ENCODE measurements at places on chromosomes 6 and 20.

- DNase-seq: no peak
Observed at GRCh38 chr20:24761220-24762065, 187.6 kb upstream of the CST7 start.

- DNase-seq: no peak
Observed at GRCh38 chr6:27043244-27043643, 204.3 kb upstream of the PRSS16 start.

GRCh38 chr6:26554697-26555504 lies 16.7 kb downstream of the HMGN4 start:
- no peak for DNase-seq

- no peak for DNase-seq
Observed at GRCh38 chr20:49594143-49594930, 26.4 kb upstream of the PTGIS start.

- DNase-seq: no peak
Observed at GRCh38 chr6:146026873-146027272, 2.0 kb upstream of the GRM1 start.

GRCh38 chr6:4913705-4914419 lies 90.0 kb downstream of the RPP40 start:
- no peak for DNase-seq

DNA sequence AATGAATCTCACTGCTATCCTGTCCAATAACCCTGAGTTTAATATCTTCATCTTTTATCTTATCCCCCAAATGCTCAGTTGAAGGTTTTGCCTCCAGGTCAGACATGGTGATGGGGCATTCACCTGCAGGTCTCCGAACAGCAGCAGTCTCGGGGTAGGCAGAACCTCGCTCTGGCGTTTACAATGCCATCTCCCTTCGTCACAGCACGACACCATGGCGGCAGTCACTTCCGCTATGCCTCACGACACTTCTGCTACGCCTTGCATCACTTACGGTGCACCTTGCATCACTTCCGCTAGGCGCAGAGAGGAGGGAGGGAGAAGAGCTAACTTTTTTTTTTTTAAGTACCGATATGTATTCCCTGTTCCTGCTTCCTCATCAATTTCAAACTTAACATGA lies 194.9 kb downstream of the BCAS1 start:
- no peak for DNase-seq

DNA sequence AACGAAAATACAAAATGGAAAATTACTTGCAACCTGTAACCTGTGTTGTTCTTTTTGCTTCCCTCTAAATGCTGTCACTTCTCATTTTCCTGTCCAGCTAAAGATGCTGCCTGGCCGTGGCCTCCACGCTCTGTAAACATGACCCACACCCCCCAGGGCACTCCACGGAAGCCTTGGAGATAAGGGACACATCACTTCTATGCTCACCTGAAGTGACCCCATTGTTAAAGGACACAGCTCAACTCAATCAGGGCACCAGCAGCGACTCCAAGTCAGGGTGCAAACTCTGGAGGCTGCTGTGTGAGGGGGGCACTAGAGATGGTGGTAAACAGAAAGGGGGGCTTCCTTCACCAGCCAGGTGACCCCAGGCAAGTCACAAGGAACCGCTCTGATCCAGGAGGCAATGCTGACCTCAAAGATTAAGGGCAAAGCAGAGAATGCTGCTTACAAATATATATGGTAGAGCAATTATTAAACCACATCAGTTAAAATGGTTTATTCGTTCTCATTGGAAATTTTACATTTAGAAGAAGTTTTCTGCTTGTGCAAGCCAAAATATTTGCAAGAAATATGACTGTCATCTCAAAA lies 13.2 kb downstream of the DIDO1 start:
- DNase-seq: no peak

- no peak for DNase-seq
Observed at GRCh38 chr6:14036911-14037310, 80.7 kb upstream of the CD83 start.

- no peak for DNase-seq
Observed at GRCh38 chr6:2543321-2543720, 207.4 kb downstream of the MYLK4 start.

GRCh38 chr6:106318851-106319250 lies 6.7 kb downstream of the ATG5 start:
- DNase-seq: no peak

DNA sequence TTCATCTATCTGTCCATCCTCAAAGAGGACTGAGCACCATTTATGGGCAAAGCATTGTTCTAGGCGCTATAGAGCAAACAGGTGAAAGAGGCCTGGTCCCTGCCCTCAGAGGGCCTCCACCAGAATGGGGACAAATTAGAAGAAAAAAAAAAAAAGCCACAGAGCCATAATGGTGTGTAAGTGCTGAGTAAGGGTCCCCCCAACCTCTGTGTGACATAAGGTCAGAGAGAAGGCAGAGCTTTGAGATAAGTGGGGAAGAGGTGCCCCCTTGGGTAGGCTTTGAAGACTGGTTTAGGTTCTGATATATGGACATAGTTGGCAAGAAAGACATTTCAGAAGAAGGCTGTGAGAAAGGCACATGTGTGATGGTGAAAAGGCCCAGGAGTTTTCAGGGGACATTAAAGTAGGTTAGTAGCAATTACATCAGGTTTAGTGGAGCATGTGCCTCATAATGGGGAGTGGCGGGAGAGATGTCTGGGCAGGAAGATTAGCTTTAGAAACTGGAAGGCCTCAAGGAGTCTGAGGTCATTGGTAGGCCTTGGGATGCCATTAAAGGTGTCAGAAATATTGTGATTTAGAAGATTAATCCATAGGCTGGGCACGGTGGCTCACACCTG lies 15.3 kb upstream of the ZBTB9 start:
- no peak for DNase-seq

GRCh38 chr20:7650086-7650879 lies 290.0 kb downstream of the HAO1 start:
- no peak for DNase-seq

DNA sequence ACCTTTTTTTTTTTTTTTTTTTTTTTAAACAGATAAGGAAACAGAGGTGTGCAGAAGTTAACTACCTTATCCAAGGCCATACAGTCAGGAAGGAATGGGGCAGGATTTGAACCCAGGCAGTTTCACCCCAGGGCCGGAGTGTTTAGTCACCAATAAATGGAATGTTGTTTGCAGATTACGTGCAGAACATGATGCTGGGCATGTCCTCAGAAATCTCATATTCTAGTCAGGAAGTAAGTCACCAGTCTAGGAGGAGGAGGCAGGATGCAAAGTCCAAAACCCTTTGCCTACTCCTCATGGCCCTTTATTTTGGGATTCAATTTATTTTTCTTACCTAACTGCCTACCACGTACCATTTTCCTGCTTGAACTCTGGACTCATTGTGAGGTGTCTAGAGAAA lies 57.1 kb upstream of the LRRC1 start:
- DNase-seq: no peak

- no peak for DNase-seq
Observed at GRCh38 chr6:40352006-40352405, 235.2 kb downstream of the LRFN2 start.

- no peak for DNase-seq
Observed at GRCh38 chr6:154243793-154244750, 112.5 kb downstream of the IPCEF1 start.

DNA sequence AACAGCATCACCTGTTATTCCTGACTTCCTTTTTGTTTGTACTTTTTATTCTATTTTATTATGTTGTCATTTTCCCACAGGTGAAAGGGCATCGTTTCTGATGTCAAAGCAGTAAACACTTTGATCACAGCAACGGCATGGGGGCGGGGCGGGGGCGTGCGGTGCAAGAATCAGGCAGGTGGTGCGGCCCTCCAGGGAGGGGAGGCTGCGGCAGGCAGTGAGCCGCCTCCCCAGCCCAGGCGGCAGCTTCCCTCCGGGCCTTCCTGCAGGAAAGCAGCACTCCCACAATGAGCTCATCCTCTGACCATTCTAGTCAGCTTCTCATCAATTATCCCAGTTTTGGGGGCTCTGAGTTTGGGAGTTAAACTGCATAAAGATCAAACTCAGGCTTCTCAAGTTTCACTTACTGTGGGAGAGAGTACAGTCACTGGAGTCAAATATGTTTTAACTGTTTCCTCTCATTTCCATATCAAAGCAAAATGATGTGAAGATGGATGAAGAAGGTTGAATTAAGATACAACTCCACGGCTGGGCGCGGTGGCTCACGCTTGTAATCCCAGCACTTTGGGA lies 608.4 kb upstream of the AGPAT4 start:
- DNase-seq: no peak

DNA sequence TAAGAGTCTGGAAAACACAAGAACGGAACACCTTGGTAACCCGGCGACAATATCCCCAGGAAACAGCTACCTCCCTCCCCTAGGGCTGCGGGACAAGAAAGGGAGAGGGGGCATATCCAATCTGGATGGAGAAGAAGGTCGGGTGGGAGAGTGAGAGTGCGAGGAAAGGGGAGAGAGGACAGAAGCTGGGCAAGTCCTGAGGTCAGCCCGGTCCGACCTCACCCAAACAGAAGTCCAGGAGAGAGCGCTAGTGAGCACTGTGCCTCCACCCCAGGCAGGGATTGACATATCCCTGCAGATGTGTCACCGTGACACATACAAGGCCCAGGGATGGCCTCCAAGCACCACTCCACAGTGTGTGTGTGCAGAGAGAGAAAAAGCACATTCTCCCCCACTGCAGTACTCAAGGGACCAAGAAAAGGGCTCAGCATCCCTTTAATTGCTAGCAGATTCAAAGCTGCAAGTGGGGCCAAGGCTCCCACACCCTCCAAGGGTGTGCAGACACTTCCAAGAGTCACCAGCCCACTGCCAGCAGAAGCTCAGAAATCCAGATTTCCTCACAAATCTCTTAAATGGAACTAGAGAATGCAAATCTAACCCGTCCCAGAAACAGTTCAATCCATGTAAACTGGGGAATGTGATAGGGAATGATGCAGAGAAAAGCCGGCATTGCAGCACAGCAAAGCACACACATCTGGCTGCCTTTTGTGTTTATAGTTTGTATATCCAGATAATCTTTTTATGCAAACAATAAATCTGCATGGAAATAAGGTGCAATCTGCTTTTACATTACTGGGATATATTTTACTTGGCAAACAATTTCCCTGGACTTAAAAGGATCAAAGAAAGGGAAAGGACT lies 3.1 kb downstream of the PXDC1 start:
- DNase-seq: no peak

GRCh38 chr6:154579046-154579445 lies 68.6 kb upstream of the CNKSR3 start:
- no peak for DNase-seq

- no peak for DNase-seq
Observed at GRCh38 chr6:111743862-111744692, 129.2 kb downstream of the FYN start.

DNA sequence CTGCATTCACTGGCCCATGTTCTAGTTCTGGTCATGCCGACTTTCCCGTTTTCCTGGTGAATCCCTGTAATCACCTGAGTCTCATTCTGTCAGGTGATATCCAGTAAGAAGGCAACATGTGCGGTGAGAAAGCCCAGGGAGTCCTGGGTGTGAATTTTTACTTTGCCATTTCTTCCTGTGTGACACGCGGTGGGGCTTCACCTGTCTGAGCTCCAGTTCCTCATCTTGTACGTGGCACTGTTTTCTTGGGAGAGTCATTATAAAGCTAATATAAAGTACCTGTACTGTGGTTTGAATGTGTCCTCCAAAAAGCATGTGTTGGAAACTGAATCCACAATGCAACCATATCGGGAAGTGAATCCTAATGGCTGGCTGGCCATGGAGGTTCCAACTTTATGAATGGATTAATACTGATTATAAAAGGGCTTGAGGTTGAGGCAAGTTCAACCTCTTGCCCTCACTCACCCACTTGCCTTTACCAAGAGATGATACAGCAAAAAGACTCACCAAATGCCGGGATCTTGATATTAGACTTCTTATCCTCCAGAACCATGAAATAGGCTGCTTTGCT lies 5.1 kb downstream of the HLA-E start:
- DNase-seq: no peak

- DNase-seq: no peak
Observed at GRCh38 chr6:78484198-78485064, 382.9 kb upstream of the IRAK1BP1 start.

- no peak for DNase-seq
Observed at GRCh38 chr20:58137651-58138265, 90.7 kb downstream of the ANKRD60 start.

DNA sequence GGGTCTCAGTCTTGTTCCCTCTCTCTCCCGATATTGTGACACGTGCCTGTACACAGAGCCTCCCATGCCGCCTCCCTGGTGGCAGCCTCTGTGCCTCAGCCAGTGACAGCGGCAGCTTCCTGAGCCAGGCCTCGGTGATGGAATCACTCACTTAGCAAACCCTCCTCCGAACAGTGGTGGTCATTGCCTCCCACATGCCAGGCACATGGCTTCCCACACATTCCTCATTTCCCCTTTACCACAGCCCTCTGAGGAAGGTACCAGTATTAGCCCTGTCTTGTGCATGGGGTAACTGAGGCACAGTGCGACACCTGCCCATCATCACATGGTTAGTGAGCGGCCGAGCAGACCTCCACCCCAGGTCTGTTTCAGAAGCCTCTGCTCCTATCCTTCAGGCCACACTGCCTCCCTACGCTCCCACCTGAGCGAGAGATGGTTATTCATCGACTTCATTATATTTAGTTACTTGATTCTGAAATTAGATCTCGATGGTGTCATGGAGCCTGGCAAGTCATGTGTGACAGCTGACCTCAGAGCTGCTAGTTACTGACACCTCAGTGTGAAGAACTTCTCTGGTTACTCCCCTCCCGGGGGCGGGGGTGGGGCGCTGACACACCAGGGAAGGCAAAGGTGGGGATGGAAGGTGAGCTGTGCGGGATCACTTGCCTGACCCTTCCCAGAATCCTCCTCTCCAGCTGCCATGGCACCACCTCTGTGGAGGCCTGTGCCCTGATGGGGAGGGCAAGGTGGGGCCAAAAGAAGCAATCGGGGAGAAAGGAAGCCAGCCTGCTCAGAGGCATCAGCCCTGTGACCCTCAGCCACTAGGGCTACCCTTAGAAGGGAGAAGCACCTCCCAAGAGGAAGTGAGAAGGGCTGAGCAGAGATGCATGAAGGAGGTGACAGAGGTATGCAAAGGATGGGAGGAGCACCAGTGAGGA lies 17.9 kb downstream of the MDGA1 start:
- DNase-seq: no peak

- no peak for DNase-seq
Observed at GRCh38 chr6:117776441-117776840, 101.2 kb downstream of the NUS1 start.

GRCh38 chr6:63306420-63306819 lies 13.4 kb downstream of the LGSN start:
- no peak for DNase-seq

DNA sequence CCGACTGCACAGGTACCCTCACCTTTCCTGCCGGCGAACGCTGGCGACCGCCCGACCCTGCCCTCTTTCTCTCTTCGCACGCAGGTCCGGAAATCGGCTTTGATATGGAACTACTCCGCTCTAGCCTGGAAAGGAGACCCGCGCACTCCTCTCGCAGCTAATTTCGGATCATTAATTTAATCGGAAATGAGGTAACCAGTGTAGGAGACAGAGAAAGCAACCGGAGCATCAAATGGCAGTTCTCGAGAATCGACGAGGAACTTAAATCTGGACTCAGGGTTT lies 949 bp upstream of the ATXN1 start:
- no peak for DNase-seq

- no peak for DNase-seq
Observed at GRCh38 chr6:2103765-2104523, 141.5 kb downstream of the GMDS start.
